ENCODE measurements at places on chromosomes 4 and X.

GRCh38 chrX:69357317-69357716 lies 146.8 kb upstream of the NALF2 start:
- DNase-seq = no peak

GRCh38 chr4:22241415-22241814 lies 274.5 kb downstream of the ADGRA3 start:
- no peak for DNase-seq

- no peak for DNase-seq
Observed at GRCh38 chrX:136306182-136306581, 5.4 kb downstream of the ADGRG4 start.

GRCh38 chrX:150649096-150649870 lies 43.9 kb upstream of the MTMR1 start:
- DNase-seq = no peak

DNA sequence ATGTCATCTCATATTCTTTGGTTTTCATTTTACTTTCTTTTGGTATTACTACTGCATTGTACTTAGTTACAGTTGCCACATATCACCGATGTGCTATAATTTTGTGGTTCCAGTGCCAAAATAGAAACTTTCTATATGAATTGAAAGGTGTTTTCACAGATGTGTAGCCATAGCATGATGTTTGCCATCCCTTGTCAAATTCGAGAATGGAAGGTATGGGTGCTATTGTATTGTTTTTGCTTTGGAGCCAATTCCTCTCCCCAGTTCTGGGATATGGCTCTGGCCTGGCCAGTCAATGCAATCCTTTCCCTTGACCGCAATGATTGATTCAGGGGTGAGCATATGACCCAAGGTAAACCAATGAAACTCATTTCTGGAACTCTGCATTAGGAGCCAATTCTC lies 86.2 kb upstream of the RPS6KA3 start:
- no peak for DNase-seq

DNA sequence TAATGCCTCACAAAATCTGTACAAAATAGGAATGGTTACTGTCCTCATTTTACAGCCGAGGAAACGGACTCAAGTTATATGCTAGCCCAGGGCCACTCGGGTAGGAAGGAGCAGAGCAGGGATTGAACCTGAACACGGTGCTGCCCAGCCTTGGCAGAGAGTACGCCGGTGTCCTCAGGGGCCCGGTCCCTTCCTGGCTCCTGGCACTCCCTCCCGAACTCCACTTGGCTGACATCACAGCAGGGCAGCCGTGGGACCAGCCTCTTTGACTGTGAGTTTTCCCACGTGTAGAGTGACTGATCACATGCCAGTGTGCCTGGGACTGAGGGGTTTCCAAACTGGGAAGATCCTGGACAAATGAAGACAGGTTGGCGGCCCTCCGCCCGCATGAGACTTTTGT lies 23.7 kb downstream of the MAN2B2 start:
- DNase-seq = no peak

DNA sequence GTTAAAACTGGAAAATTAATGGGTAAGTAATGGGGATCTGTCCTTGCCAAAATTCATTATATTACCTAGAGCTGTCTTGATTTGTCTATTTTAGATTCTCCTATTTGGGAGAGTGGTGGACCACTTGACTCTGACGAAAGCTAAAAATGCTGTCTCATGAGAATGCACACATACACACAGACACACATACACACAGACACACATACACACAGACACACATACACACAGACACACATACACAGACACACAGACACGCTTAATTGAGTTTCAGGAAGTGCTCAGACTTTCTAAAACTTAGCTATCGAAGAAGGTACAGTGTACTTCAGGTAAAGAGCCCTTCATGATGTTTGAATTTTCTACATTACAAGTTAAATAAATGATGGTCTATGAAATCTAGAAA lies 279.5 kb downstream of the ANKRD50 start:
- DNase-seq = no peak

DNA sequence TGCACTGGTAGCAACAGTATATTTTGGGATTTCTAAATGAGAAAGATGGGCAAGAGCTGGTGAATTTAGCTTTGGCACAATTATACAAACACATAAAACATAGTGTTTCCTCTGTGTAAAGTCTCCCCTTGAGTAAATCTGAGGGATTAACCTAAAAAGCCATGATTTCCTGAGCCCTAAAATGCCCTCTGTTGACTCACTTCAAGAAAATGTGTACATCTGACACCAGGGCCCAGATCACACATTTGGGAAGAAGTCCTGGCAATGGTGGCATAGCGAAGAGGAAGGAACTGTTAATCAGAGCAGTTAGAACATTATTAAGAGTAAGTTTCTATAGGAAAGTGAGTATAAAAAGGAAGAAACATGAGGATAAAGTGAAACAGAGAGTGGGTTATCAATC lies 338.5 kb downstream of the SPOCK3 start:
- no peak for DNase-seq

DNA sequence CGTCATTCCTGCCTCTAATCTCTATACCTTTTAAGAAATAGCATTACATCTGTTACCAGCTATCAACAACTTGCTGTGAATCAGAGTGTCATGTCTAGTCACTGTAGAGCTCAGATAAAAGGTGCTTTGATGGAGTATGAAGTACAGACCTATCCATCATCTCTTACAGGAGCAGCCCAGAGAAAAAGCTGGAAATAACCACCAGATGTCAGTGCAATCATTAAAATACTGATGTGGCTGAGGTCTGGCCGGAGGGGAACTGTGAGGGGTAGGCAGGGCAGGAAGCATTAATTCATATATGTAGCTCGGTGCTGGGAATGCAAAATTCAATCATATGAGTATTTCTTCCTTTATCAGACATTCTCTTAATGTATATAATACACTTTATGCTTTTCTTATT lies 100.6 kb downstream of the AKAP4 start:
- DNase-seq = peak; percentile 52

- DNase-seq = no peak
Observed at GRCh38 chr4:127780598-127780997, 1.5 kb upstream of the HSPA4L start.

GRCh38 chrX:8274170-8274569 lies 103.1 kb upstream of the VCX2 start:
- no peak for DNase-seq

- DNase-seq = no peak
Observed at GRCh38 chr4:3199653-3200422, 49.1 kb upstream of the MSANTD1 start.

- DNase-seq = no peak
Observed at GRCh38 chr4:2935762-2936743, 27.2 kb downstream of the NOP14 start.

DNA sequence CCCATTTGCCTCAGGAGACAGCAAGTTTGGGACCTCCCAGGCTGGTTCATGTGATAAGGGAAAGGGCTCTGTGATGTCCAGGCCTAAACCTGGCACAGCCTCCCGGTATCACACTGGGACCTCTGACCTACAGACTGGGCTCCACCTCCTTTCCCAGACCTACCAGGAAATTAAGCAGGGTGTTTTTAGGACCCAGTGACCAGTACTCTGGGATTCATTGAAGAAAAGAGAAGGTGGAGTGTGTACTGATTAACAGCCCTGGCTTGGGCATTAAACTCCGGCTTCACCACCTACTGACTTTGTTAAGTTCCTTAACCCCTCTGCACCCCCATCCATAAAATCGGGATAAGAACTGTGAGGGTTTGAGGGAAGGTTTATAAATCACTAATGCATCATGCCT lies 28.6 kb downstream of the ASB9 start:
- no peak for DNase-seq

GRCh38 chrX:109301177-109301576 lies 180.7 kb downstream of the GUCY2F start:
- no peak for DNase-seq

GRCh38 chrX:147675819-147676218 lies 235.9 kb upstream of the FMR1 start:
- no peak for DNase-seq

GRCh38 chr4:1231637-1232360 lies 17.1 kb downstream of the CTBP1 start:
- no peak for DNase-seq

DNA sequence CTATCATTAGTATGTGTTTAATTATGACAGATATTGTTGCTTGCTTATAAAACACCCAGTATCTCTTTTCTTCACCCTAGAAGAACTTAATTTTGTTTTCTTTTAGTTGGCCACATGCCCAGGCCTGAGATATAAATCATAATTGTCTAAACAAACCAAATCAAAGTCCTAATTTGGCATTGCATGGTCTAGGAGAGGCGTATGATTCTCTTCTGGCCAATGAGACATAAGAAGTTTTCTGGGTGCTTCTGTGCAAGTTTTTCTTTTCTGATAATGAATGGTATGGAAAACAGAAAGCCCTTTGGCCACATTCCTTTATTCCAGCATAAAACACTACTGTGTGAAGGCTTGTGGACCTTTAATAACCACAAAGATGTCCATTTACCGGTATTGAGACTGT lies 192.9 kb upstream of the CTSO start:
- DNase-seq = no peak

DNA sequence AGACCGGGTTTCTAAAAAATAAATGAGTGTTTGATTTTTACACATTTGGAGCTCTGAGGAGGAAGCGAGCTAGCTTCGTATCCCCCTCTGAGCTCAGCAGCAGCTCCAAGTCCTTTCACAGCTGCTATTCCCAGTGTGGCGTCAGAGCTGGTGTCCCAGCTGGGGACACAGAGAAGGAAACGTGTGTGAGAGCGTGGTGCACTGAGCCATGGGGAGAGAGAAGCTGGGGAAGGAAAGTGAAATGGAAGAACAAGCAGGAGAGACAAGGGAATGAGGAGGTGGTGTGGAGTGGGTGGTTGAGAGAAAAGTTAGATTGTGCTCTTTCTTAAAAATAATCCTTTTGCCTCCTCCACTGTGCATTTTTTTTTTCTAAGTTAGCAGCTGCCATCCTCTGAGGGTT lies 79.5 kb upstream of the SLC4A4 start:
- no peak for DNase-seq

Measured in Caco-2 (cell line).